ENCODE measurements at places on chromosomes 1 and 21.

- DNase-seq, result no peak
Observed at GRCh38 chr1:31834501-31834900, 18.7 kb upstream of the SPOCD1 start.

DNA sequence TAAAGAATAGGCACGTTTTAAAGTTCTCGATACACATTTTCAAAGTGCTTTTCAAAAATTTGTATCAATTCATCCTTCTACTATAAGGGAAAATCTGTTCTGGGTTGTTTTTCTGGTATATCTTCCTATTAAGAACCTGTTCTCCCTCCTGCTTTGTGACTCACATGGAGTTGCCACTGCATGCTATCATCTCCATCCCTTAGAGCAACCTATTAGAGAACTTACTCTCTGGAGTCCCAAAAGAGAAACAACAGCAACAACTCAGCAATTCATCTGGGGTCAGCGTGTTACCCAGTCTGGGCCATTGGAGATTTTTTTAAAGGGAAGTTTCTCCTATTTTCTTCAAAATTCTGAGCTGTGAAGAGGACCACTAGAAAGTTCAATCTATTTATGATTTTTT lies 227.4 kb downstream of the HLX start:
- no peak for DNase-seq

DNA sequence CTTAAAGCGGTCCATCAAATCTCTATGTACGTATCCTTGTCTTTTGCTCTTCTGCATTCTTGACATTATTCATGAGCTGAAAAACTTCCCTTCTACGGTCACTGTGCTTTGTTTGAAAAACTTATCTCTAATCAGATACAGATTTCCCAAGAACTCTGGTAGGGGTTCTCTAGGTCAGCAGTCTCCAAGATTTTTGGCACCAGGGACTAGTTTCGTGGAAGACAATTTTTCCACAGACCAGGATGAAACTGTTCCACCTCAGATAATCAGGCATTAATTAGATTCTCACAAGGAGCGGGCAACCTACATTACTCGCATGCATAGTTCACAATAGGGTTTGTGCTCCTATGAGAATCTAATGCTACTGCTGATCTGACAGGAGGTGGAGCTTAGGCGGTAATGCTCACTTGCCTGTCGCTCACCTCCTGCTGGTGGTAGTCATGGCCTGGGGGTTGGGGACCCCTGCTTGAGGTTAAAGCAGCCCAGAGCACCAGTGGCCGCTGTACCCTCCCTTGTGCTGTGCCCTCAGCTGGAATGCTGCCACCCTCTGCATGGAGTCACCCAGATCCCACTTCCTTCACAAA lies 30.8 kb downstream of the AK2 start:
- DNase-seq, result no peak

DNA sequence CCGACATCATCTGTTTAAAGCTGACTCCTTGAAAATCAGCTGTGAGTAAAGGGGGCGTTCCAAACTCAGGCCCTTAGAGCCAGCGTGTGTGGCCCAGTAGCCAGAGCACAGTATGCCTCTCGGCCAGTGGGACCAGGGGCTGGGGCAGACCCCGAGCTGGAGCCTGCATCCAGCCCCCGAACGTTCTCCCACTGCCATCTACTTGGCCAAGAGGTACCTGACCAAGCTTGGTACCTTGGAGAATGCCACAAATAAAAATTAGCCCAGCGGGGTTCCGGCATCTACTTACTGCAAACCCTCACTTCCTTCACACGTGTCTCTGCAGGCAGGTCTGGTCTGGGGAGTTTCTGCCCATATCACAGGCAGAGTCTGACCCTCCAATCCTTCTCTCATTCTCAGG lies 56.7 kb upstream of the COL6A2 start:
- DNase-seq, result no peak

- DNase-seq, result no peak
Observed at GRCh38 chr1:2082064-2082463, 31.9 kb downstream of the PRKCZ start.

Data from AG09319 (cell line).